ENCODE measurements at places on chromosomes 5 and 9. TPM values are rescaled to one million over a fixed set of nuclear protein-coding genes. Genes with fewer than 3 reads are reported as not detected.

GRCh38 chr5:40397976-40398375, 281.7 kb upstream of the PTGER4 start:
- DNase-seq = no peak

The FREM1 gene
- 3.1 TPM for total RNA-seq

- DNase-seq = no peak
These were observed 42.5 kb upstream of the SPATA31E1 start for GRCh38 chr9:87840134-87840533.

DNA sequence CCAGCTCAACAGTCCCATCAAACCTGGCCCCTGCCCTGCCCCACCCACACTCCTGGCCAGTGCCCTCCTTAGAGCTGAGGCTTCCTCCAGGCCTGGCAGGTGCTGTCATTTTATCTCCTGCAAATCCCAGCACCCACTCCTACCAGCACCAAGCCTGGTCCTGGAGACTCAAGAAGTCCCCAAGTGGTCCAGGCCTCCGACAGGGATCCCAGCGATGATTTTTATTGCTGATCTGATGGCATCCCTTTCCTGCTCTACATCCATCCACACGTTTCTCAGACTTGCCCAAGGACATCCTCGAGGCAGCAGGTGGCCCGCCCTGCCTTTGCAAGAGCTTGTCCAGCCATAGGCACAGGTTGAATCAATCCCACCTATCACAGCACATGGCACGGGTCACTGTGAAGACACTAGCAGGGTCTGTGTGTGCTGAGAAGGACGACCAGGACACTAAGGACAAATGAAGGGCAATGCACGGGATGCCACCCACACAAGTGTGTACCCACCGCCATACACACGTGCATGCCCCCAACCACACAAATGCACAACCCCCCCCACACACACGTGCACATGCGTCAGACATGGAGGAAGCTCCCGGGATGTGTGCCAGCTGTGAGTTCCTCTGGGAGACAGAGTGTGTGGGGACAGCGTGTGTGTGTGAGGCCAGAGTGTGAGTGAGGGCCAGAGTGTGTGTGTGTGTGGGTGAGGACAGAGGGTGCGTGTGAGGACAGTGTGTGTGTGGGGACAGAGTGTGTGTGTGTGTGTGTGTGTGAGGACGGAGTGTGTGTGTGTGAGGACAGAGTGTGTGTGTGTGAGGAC, 62.4 kb upstream of the UBAC1 start:
- no peak for DNase-seq

DNA sequence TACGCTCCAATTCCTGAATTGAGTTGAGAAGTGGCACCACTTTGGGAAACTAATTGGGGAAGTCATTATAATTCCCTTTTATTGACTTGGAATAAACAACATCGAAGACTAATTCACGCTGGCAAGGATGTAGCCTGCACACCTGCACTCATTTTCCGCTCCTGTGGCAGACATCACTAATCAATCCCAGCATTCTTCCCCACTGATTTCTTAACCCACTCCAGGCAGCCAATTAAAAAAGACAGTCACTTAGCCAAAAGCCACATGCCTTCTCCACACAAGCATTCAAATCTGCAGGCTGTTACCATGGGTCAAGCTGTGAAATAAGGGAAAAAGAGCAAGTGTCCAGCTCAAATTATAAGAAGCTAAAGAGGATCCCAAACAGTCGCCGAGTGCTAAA, 68.2 kb upstream of the HRH2 start:
- DNase-seq = no peak

- peak; percentile 76 for DNase-seq
These were observed 29.9 kb downstream of the DPYSL3 start for GRCh38 chr5:147479949-147480348.

DNA sequence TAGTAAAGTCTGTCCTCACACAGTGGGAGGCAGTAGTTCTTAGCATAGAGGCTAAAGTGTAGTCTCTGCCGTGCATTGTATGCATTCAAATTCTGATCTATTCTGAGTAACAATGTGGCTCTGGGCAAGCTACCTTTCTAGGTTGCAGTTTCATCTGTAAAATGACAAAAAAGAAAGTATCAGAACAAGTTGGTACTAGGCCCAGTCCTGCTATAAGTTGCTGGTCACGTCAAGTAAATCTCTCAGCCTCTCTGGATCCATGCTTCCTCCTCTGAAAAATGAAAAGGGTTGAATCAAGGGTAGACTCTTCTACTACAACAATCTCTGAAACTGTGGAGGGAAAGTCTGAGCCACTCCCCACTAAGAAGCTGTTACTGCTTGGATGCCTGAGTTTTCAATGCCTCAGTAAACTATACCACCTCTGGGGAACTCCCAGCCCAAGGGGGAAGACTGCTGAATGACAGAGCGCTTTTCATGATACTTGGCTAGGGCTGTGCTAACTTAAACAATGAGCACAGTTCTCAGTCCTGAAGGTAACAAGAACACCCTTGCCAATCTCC, 34.5 kb upstream of the SPARC start:
- DNase-seq = no peak

DNA sequence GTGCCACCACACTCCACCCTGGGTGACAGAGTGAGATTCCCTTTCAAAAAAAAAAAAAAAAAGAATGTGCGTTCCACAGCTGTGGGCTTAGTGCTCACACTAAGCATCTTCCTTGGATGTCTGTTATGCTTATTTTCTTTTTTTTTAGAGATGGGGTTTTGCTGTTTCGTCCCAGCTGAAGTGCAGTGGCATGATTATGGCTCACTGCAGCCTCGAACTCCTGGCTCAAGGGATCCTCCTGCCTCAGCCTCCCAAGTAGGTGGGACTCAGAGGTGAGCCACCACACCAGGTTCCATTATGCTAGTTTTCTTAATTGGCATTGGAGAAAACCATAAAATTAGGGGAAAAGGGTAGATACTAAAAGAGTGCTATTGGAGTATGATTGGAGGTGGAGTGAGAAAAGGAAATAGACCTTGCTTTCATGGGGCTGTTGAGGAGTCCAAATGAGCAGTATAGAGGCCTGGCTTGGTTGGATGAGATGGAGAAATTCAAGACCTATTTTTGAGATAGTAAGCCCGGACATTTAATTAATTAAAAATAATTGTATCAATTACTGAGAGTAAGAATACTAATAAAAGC, 978 bp upstream of the BRD3OS start:
- no peak for DNase-seq

- no peak for DNase-seq
These were observed 841 bp downstream of the GRK6 start for GRCh38 chr5:177427211-177427822.

DNA sequence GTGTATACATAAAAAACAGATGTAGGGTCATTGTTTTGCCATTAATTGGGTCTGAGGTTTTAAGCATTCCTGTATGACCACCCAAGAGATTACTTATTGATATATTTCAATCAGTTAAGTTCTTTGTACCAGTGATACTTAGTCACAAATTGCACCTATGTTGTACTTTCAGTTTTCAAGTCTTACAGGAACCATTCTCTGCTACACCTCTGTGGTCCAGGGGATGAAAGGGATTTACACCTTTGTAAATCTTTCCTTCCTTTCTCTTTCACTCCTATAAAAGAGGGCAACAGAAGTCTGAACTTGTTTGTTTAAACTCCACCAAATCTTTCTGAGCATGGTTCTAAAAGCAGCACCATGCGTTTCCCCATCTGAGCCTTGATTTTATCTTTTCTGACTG, 86.1 kb downstream of the DEPDC1B start:
- no peak for DNase-seq

DNA sequence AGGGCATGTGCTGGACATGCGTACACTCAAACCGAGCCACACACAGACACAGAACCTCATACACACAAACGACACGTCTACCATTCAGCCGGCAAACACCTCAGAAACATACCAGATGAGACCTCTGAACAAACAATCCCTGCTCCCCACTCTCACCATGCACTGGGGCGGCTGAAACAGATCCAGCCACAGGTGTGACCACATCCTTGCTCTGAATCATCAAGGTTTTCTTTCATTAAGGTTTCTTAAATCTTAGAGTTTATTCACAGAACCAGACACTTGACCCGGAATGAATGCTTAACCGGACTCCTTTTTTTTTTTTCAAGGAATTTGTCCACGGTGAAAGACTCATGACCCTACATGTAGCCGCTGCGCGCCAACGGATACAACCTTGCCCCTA, 26.2 kb downstream of the TERT start:
- DNase-seq = no peak

DNA sequence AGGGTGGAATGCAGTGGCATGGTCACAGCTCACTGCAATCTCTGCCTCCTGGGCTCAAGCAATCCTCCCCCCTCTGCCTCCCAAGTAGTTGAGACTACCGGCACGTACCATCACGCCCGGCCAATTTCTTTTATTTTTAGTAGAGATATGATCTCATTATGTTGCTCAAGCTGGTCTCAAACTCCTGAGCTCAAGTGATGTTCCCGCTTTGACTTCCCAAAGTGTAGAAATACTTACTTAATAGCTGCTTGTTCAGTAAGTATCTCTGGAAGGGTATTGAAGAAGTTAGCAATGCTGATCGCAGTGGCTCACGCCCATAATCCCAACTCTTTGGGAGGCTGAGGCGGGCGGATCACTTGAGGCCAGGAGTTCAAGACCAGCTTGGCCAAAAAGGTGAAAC, 35.7 kb upstream of the PLIN2 start:
- no peak for DNase-seq

All from GM23338 (cell line).